Kidney epithelial cell (primary cell): ENCODE measurements at places on chromosomes 16 and 17. TPM values are rescaled to one million over a fixed set of nuclear protein-coding genes. Genes with fewer than 3 reads are reported as not detected.

The CACNG5 gene
- total RNA-seq, result not detected in 2 replicates

DNA sequence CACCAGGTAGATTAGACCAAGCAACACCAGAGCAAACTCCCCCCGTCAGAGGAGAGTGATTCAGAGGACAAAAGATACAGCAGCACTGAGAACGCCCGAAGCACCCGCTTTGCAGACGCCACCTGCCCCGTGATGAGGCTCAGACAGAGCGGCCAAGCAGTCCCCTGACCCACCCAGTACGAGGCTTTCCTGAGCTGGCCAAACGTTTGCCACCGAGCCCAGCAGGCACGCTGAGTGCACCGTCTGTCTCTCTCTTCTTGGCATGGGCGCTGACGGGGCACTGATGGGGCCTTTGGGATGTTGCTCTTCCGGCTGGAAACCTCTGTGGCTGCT lies 19.4 kb upstream of the WDR45B start:
- no peak for DNase-seq

- no peak for DNase-seq
These were observed 848 bp downstream of the CES3 start for GRCh38 chr16:66961914-66962313.

GRCh38 chr16:87735270-87736007 lies 30.3 kb downstream of the KLHDC4 start:
- DNase-seq, result no peak

DNA sequence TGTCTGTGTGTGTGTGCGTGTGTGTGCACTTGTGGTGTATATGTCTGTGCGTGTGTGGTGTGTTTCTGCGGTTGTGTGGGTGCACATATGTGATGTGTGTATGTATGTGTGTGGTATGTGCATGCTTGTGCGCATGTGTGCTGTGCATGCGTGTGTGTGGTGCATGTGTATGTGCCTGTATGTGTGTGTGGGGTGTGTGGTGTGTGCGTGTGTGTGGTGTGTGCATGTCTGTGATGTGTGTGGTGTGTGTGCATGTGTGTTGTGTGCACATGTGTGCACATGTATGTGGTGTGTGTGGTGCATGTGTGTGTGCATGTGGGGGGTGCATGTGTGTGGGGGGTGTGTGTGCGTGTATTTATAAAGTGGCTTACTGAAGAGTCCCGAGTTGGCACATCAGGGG lies 23.0 kb upstream of the DNAI2 start:
- DNase-seq, result no peak

The HID1 gene
- total RNA-seq, result 25.2 and 28.5 TPM in 2 replicates

DNA sequence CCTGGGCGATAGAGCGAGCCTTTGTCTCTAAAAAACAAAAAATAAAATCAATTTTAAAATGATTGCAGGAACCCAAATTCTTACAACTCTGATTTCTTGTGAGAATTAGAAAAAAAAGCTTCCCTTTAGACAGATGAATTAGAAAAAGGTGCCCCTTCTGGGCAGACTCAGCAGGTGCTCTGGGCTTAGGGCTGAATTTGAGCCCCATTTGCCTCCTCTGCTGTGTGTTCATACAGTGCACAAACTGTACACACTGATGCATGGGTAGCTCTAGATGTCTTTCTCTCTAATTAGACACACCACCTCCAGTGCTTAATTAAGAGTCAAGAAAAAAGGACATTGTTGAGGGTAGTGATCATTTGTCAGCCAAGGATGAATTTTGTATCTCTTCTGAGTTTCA lies 38.5 kb upstream of the NOL11 start:
- DNase-seq, result no peak

DNA sequence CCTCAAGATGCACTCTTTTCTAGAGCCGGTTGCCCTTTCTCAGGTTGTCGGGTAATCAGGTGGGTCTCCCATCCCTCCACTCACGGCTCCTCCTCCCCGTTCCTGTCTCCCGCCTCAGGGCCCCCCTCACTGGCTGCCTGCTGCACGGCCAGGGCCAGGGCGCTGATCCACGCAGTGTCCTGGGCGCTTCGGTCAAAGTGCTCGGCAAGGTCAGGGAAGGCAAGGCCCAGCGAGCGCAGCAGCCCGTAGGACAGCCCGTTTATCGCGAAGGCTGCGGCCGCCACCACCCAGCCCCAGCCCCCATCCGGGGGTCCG lies 753 bp downstream of the SLC16A11 start:
- DNase-seq, result no peak

- no peak for DNase-seq
These were observed 52.2 kb downstream of the C17orf58 start for GRCh38 chr17:67944035-67944434.

The IGSF6 gene
- 0.04 TPM in 1 of 2 replicates, not detected in the other for total RNA-seq

DNA sequence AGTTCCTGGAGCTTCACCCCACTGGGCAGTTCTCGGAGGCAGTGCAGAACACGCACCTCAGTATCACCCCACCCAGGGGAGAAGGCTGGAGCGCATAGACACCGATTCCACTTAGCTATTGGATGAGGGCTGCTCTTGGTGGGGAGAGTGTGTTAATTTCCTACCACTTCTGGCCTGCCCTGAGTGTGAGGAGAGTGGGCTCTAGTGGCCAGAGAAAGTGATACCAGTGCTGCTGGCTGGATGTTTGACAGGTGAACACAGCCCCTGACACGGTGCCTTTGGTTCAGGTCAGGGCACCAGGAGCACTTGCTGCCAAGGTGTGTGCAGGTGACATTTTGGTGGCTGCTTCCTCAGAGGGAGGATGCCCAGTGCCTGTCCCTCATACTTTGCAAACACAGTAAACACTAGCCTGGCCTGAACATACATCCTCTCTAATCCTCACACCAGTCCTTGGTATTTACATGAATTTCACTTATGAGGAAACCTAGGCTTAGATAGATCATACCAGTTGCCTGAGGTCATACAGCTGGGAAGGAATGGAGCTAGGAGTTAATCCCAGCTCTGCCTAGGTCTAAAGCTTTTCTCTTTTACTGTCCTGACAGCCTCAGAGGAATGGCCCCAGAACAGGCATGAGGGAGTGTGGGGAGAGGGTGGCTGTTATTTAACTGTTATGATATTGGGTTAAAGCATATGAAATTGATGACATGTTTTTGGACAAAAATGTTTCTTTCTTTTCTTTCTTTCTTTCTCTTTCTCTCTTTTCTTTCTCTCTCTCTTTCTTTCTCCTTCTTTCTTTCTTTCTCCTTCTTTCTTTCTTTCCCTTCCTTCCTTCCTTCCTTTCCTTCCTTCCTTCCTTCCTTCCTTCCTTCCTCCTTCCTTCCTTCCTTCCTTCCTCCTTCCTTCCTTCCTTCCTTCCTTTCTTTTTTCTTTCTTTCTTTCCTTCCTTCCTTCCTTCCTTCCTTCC lies 21.0 kb upstream of the ITGAX start:
- DNase-seq, result no peak

The KRTAP1-1 gene
- not detected in 2 replicates for total RNA-seq

The DHRS7C gene
- not detected in 2 replicates for total RNA-seq

DNA sequence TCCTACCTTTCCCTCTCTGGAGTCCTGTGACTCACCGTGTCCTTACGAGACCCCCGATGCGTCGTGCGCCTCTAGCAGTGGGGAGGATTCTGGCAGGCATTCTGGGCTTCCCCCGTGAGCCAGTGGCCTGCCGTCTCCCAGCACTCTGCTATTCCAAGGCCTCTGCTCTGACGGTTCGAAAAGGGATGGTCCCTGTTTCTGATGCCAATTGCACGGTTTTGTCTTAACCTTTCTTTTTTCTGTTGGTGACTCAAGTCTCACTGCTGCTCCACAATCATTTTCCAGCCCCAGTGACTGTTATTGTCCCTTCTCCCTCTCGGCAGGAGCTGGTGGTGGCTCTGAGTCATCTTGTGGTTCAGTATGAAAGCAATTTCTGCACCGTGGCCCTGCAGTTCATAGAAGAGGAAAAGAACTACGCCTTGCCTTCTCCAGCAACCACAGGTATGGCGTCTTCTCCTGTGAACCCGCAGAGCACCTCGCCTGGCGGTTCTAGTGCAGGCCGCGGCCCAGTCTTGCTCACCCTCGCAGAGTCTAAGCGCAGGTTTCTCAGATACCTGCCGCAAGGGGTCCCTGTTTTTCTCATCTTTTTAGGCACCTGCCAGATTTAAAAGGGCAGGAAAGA lies 100.1 kb upstream of the CHMP6 start:
- peak; percentile 86 for DNase-seq

DNA sequence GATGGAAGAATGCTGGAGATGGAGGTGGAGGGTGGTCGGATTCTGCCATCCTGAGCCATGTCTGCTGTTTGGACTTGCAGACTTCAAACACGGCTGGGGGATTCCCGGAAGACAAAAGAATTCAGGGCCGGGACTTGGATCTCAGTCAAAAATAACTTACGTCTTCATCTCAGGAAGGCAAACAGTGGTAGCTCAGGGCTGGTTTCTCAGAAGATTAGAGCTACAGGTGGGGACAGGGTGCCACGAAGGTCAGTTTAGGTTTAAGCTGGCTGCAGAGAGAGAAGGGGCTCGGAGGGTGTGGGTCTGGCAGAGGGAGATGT lies 4.3 kb upstream of the RHBDL3 start:
- no peak for DNase-seq

DNA sequence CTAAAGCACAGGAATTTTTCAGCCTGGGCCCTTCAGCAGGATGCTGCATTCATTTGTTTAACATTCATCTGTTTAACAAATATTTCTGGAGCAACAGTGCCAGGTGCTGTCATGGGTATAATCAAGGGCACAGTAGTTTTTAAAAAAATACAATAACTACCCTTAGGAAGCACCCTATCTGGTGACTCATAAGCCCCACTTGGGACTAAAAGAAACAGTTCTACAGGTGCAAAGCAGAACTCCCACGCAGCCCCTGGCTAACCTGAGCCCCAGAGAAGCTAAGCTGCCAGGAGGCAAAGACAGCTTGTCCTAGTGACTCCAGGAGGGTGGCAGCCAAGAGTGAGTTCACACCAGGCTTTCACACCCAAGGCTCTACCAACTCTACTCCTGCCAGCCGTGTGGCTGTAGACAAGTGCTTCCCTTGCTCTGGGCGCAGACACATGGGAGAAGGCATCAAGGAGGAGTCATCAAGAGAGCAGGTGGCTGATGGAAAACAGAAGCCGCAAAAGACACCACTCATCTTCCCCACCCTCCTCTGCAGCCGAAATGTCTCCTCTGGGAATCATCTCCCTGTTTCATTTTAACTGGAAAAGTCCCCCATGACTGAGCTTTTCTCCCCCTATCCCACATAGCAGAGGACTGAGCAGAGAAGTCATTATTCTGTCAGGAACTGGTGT lies 14.4 kb downstream of the CUEDC1 start:
- DNase-seq, result no peak

- DNase-seq, result no peak
These were observed 61.0 kb upstream of the RBL2 start for GRCh38 chr16:53372992-53373871.

DNA sequence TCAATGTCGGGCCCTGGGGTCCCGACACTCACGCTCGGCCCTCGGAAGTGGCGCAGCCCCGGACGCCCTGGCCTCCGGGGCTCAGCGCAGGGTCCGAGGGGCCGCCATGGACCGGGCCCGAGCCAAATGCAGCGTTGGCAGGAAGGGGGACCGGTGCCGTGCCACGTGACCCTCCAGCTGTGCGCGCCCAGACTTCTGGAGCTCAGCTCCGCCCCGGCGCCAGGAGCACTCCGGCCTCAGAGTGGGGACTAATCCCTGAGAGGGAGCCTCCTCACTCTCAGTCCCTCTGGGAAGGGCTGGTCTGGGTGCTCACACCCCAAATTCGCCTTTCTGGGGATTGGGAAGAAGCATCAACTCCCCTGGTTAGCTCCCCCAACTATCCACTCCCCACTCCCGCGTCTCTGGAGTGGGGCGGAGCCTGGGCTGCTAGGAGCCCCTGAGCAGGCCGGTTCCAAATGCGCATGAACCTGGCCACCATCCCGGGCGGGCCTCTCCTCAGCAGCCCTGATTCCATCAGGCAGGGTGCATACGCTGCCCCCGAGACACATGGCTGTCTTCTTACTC lies at the start of gene B3GNT9:
Gene B3GNT9, minus strand, starts transcription at position 166 of the 564 bp plus-strand sequence. CDS start 513 bp downstream, outside the sequence.
- DNase-seq, result no peak

DNA sequence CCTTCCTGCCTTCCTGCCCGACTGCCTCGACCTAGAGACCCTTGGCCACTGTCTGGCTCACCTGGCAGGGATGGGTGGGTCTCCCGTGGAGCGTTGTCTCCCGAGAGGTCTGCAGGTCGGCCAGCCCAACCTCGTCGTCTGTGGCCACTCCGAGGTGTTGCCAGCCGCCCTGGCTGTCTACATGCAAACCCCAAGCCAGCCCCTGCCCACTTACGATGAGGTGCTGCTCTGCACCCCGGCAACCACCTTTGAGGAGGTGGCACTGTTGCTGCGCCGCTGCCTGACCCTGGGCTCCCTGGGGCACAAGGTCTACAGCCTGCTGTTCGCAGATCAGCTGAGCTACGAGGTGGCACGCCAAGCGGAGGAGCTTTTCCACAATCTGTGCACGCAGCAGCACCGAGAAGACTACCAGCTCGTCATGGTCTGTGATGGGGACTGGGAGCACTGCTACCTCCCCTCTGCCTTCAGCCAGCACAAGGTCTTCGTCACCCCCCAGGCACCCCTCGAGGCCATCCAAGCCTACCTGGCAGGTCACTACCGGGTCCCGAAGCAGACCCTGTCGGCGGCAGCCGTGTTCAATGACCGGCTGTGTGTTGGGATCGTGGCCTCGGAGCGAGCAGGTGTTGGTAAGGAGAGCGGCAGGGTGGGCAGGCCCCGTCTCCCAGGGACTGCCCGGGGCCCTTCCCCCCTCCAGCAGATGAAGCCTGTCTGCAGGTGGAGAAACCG lies 75.1 kb upstream of the ENDOV start:
- DNase-seq, result no peak

- no peak for DNase-seq
These were observed 18.0 kb downstream of the PIK3R6 start for GRCh38 chr17:8849311-8850041.

GRCh38 chr16:79509211-79509631 lies 91.3 kb downstream of the MAF start:
- DNase-seq, result no peak

- DNase-seq, result no peak
These were observed 95.9 kb downstream of the ABCC1 start for GRCh38 chr16:16045296-16045695.

- DNase-seq, result no peak
These were observed 49.2 kb downstream of the METTL16 start for GRCh38 chr17:2462481-2462880.

GRCh38 chr16:78720416-78720815 lies 621.0 kb downstream of the WWOX start:
- no peak for DNase-seq

DNA sequence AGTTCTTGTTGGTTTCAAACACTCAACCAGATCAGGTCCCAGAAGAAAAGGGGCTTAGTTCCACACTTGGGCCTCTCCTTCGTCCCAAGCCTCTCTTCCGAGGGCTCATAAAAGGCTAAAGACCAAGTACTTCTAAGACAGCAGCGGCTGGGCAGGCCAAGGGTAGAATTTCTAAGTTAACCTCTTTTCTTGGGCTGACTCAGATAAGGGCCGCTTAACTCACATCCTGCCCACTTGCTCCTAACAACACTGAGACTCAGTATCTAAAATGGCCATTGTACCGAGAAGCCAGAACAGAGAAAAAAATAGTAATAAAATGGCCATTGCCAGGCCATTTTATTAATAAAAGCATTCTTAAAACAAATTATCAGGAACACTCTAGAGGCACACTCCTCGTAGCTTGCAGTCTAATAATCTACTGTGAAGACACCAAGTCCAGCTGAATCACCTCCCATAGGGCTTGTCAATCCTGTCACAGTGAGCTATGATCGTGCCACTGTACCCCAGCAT lies 42.1 kb downstream of the RANBP10 start:
- no peak for DNase-seq

The KRTAP9-4 gene
- total RNA-seq, result not detected in 2 replicates
